ENCODE measurements at places on chromosomes 4 and X. TPM values are rescaled to one million over a fixed set of nuclear protein-coding genes. Genes with fewer than 3 reads are reported as not detected.

DNA sequence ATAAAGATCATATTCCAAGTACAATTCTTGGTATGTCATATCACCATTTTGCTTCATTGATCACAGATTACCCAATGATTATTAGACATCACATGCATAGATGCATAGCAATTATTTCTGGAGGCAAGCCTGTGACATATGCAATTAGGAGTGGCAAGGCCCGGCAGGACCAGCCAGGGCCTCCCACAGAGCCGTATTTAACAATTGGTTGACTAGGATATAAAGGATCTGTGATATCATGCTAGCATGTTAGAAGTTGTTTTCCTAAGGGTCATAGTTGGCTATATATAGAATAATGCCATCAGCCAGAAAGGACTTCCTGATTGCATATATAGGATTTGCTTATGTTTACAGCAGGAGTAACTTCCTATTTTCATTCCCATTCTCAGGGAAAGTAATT lies 103.5 kb upstream of the OTUD4 start:
- no peak for DNase-seq

DCHS2 gene
- total RNA-seq = 13.4 TPM

CT47B1 gene
- total RNA-seq = not detected

DNA sequence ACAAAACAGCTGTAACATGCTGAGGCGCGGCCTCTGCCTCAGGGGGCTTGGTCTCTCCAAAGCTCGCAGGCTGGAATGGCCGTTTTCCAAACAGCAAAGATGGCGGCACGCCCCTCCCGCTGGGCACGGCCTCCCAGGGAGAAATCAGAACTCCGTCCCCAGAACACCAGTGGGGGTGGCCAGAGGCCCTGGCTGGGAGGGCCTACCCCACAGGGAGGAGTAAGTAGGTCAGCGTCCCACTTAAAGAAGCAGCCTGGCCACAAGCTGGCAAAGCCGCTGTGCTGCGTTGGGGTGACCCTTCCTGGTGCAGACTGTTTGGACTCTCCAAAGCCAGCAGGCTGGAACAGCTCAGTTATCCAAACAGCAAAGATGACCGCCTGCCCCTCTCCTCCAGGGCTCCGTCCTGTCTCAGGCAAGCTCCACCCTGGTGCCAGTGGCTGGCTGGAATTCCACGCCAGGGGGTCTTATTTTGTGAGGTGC lies 862.8 kb downstream of the TRIML1 start:
- no peak for DNase-seq

GRCh38 chr4:37540486-37540885 lies 145.7 kb downstream of the RELL1 start:
- peak; percentile 13 for DNase-seq

DNA sequence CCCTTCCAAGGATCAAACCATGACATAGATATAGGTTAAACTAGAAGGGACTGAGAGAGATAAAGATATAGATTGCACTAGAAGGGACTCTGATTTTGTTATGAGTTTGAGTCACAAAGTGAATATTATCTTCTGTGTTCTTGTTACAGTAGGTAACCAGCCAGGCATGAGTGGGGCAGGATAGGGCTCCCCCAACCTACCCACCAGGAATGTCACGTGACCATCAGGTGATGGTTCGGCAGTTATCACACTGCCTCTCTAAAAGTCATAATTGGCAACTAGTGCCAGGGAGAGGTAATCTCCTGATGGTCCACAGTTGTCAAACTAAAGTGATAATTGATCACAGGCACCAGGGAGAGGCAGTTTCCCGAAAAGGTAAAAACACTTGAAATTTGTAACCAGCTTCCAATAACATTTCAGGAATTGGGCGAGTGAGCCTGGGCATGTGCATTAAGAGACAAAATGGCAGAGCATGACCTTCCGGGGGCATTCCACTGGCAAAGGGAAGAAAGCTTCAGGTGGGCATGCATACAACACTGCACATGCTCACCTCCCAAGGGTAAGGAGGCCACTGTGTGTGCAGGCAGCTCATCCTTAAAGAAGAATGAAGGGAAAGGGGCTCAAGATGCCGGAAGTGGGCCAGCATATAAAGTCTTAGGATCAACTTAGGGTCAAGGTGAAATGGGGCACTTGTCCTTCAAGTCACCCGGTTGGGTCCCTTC lies 533.6 kb upstream of the HTR2C start:
- DNase-seq = no peak

DNA sequence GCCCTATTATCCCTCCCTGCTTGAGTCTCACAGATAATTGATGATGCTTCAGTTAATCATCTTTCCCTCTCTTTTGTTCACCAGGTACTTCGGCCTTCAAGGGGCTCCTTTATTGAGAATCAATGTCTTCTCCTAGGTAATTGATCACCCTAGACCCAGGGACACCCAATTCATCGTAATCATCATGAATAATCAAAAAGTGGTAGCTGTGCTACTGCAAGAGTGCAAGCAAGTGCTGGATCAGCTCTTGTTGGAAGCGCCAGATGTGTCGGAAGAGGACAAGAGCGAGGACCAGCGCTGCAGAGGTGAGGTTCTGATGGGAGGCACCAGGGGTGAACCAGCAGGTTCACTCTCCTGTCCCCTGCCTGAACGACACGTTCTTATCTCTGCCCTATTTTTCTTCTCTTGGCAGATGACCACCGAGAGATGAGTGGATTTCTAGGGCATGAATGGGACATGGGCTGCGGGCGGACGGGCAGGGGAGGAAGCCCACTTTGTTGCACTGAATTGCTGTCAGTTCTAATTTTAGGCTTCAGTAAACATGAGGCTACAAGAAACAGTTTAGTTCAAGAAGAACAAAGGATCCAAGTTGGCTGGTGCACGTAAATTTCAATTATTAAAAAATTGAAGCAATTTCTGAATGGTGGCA lies 80.5 kb downstream of the ALPK1 start:
- no peak for DNase-seq

DNA sequence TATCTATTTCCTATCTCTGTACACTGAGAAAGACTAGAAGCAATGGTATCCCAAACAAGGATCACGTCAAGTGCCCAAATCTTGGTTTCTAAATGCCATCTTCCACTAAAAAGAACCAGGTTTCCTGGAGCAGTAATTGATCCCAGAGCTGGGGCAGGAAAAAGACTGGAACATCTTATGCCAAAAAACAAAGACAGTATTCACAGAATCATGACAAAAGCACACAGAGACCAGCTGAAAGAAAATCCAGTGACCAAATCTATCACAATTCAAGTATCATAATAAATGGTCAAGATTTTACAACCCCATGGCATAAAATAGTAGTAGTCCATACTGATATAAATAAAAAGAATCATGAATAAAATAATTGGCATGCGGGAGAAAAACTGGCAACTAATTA lies 44.9 kb downstream of the CENPC start:
- DNase-seq = no peak

GRCh38 chr4:1043651-1044468 lies 32.4 kb downstream of the FGFRL1 start:
- DNase-seq = peak; percentile 71

DNA sequence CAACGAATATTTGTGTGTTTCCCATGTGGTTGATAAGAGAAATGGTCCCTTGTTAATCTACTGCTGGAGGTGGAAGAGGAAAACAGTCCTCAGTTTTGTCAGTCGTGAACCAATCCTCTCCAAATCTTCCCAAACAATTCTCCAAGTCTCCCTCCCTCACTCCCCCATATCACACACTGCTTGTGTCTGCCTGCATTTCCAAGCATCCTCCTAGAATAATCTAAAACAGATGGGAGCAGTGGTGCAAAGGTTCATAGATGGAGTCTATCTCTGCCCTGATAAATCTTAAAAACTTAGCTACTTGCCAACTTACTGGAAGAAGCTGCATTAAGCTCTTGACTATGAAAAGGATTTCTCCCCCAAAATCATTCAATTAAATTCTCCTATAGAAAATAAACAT lies 43.7 kb upstream of the SH3KBP1 start:
- no peak for DNase-seq

- DNase-seq = no peak
Observed at GRCh38 chrX:119186763-119187162, 49.3 kb upstream of the PGRMC1 start.

CDX4 gene
- not detected for total RNA-seq

GRCh38 chr4:140135529-140136088 lies 18.4 kb downstream of the MAML3 start:
- DNase-seq = peak; percentile 91

- DNase-seq = no peak
Observed at GRCh38 chr4:1210971-1211370, 38.0 kb downstream of the CTBP1 start.

GRCh38 chr4:55635741-55636655 lies at the start of gene NMU:
TSS of gene NMU (minus strand) at chr4:55636298. CDS start at chr4:55636192, 106 bp downstream.
- peak; percentile 44 for DNase-seq

Measured in lung (tissue), 17 donors.